ENCODE measurements at places on chromosomes 16 and 17.

DNA sequence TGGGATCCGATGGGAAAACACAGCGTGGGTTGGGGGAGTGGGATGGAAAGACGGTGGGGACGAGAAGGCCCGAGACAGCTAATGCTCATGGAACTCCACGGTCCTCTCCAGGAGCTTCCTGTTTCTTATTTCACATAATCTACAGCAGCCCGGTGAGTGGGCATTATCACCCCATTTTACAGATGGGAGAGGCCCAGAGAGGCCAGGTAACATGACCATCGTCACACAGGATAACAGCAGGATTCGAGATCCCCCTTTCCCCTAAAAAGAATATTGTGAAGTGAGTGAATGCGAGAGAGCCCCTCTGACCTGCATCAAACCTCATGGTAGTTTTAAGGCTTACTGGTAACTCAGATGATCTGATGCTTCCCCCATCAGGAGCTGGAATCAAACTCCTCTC, 12.0 kb downstream of the CIBAR2 start:
- no peak for DNase-seq

- DNase-seq, result no peak
Observed at GRCh38 chr16:50735629-50736122, 6.2 kb upstream of the CYLD start.

GRCh38 chr17:12362853-12363455, 302.7 kb upstream of the MYOCD start:
- DNase-seq, result no peak

GRCh38 chr16:85611194-85611443, 2.0 kb upstream of the GSE1 start:
- DNase-seq, result no peak

- peak; percentile 48 for DNase-seq
Observed at GRCh38 chr17:28547623-28548416, 4.6 kb downstream of the UNC119 start.

GRCh38 chr16:11452746-11453389, 107.6 kb downstream of the RMI2 start:
- DNase-seq, result peak; percentile 24

DNA sequence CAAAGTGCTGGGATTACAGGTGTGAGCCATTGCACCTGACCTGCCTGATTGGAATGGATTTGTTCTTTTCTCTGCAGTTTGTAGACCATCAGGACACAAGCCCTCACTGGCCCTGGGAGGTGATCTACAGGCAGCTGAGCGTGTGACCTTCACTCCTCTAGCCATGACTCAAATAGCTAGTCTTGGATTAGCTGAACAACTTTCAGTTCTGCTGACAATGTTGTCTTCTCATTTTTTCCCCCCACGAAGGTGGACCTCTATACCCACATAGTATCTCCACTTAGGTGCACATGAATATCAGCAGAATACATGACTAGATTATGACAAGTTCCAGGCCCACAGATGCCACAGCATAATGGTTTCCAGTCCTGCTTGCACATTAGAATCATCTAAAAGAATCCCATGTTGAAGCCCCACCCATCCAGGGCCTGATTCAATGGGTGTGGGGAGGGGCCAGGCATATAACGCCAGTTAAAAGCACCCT, 36.8 kb downstream of the HS3ST3B1 start:
- DNase-seq, result no peak

DNA sequence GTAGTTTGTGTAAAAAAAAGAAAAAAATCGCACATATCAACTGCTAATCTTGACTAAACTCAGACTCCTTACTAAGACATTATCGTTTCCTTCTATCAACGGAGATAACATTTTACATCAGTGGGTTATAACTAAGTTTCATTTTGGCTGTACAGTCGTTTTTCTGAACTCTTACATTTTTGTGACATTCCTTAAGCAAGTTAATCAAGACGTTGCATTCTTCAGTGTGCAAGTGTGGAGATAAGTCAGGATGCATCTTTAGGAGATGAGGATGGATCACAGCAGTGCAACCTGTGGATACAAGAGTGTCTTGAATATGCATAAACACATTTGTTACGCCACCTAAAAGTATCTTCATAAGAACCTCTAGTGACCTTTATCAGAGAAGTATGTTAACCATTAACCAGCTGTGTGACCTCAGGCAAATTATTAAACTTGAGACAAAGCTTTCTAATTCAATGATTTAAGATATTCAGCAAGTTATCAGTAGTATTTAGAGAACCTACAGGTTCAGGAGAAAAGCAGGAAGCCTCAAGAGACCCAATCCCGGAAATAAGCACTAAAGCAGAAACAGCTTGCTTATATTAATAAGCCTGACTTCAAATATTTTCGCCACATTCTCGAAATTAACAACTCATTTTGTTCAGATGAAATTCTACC, 9.4 kb downstream of the CMC2 start:
- DNase-seq, result no peak

DNA sequence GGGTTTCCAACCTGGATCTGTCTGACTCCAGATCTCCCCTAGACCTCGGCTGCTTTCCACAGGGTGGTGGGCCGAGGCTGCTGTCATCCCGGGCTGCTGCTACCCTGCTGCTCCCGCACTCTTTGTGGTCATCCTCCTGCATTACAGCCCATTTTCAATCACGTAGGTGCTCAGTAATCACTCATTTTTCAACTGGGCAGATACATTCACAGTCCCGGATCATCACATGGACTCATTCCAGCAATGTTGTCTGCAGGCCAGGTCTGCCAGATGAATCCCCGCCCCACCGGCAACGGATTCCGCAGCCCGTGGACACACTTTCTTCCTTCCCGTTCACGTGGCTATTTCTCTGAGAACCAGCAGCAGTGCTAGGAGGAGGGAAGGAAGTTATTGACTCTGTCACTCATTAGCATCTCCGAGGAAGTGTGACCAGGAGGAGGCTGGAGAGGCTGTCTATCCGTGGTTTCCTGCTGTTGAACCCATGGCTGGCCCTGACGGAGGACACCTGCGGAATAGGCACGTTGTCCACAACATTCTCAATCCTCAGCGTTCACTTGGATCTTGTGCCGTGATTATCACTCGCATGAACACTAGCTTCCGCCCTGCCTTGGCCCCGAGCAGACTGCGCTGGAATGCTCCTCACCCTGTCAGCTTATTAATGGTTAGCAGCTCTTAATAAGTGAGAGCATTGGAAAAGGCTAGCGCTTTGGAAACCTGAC, 14.7 kb upstream of the ZCCHC14 start:
- no peak for DNase-seq

- peak; percentile 93 for DNase-seq
Observed at GRCh38 chr17:835263-835662, 53.1 kb downstream of the MRM3 start.

Measured in fibroblast of the conjunctiva (primary cell).